ENCODE measurements at places on chromosomes 16 and 17.

DNA sequence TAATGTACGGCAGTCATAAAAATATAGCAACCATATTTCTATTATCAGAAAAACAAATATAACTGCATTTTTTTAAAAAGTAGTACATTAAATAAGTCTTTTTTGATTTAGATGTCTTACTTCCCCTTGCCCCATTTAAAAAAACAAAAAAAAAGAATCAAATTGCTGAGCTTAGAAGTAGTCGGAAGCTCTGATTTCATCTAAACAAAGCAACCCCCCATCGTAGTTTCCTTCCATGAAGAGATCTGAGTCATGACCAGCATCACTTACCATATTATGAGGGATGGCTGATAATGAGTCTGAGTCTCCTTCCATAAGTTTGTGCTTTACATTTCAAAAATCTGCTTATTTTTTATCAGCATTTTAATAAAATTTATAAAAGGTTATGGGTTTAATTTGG lies 86.2 kb downstream of the ITFG1 start:
- no peak for DNase-seq

- no peak for DNase-seq
These were observed 2.7 kb downstream of the LITAF start for GRCh38 chr16:11583889-11584565.

- DNase-seq = no peak
These were observed 1.9 kb downstream of the SRSF1 start for GRCh38 chr17:58005031-58005727.

DNA sequence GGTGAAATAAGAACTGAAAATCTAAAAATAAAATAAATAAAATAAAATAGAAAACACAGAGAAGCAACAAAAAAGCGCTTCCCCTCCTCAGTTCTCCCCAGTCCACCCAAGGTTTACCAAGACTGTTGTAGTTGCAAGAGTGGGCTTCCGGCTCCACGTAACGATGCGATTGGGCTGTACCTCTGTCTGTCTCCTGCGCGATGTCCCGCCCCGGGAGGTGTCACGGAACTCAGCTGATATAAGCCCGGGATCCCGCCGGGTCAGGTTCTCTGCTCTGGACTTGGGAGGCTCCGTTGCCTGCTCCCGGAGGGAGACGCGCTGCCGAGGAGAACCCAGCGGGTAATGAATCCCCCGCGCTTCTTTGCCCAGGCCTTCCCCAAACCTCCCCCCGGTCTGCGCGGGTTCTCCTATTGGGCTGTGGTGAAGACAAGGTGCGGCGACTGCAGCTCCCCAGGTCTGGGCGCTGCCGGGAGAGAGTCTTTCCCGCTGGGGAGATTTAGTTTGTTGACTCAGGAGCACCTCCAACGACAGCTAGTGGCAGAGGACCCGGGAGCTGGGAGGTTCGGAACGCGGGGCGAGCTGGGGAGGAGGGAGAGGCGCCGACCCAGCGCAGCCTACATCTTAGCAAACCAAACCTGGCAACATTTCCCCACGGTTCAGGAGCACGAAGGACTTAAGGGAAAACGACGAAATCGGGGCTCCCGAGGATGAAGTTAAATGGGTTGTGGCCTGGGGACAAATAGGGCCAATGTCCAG lies at the start of gene SLFN5:
SLFN5 (plus strand) TSS at position 268 of the 756 bp plus-strand sequence. CDS start 15,619 bp downstream, outside the sequence.
- peak; percentile 90 for DNase-seq

GRCh38 chr16:25065899-25066298 lies 45.6 kb upstream of the LCMT1 start:
- no peak for DNase-seq

DNA sequence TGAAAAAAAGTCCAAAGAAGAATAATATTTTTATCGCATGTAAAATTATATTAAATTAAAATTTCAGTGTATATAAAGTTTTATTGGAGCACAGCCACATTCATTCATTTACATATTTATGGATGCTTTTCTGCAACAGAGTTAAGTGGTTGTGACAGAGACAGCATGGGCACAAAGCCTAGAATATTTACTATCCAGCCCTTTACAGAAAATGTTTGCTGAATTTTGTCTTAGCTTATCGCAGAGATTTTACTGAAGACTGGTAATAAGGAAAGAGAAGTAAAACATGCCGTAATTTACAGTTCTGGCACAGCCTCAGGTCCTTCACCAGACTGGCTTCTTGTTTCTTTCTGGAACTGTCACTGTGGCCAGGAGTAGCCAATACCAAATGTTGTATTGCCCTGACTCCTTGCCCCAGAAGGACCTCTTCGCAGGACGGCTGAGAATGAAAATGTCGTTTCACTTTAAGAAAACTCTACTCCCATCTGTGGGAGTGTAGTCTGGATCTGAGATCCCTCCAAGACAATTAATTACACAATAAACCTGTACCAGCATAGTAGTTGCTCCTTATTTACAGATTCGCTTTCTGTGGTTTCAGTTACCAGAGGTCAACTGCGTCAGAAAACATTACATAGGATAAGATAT lies 94.9 kb upstream of the GOT2 start:
- DNase-seq = no peak

GRCh38 chr17:76136276-76137000 lies 4.6 kb downstream of the FOXJ1 start:
- DNase-seq = no peak

DNA sequence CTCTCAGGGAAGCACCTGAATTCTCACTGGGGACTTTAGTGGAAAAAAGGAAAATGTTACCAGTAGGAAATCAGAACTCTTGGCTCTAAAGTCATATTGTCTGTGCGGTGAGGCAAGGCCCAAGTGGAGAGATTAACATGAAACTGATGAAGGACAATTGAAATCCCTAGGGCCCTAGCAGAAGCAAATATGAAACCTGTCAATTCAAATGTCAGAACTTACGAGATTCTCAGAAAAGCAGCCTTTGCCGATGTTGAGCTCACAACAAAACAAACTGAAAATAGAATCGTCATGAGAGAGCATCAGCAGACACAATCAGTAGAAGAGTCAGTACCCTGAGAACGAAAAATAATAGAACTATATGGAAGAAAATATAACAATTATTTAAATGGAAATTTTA lies 108.8 kb downstream of the ELAC2 start:
- no peak for DNase-seq

- DNase-seq = no peak
These were observed 28.3 kb downstream of the NPLOC4 start for GRCh38 chr17:81608605-81609004.

DNA sequence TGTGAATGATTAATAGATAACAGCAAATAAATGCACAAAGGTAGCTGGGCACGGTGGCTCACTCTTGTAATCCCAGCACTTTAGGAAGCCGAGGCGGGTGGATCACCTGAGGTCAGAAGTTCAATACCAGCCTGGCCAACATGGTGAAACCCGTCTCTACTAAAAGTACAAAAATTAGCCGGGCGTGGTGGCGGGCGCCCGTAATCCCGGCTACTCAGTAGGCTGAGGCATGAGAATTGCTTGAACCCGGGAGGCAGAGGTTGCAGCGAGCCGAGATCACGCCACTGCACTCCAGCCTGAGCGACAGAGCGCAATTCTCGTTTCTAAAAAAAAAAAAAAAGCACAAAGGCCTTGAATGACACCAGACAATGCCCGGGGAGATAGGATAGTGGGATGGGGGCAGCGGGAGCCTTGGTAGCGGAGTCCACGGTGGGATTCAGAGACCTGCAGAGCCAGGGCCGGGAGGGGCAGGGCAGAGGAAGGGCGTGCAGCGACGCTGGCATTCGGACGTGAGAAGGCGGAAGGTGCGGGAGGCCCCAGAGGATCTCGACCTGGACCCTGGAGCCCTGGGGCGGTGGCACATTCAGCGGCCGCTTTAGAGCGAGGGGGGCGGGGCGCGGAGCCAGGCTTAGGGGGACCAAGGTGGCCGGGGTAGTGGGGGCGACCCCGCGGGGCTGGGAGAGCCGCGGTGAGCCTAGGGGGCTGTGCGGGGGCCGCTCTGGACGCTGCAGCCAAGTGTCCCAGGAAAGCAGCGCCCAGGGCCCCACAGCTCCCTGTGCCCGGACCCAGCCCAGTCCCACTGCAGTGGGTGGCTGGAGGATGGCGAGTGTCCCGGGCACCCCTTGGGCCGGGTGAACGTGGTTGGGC lies 999 bp upstream of the FLYWCH2 start:
- no peak for DNase-seq

- DNase-seq = no peak
These were observed 4.9 kb downstream of the NACA2 start for GRCh38 chr17:61586031-61586566.

DNA sequence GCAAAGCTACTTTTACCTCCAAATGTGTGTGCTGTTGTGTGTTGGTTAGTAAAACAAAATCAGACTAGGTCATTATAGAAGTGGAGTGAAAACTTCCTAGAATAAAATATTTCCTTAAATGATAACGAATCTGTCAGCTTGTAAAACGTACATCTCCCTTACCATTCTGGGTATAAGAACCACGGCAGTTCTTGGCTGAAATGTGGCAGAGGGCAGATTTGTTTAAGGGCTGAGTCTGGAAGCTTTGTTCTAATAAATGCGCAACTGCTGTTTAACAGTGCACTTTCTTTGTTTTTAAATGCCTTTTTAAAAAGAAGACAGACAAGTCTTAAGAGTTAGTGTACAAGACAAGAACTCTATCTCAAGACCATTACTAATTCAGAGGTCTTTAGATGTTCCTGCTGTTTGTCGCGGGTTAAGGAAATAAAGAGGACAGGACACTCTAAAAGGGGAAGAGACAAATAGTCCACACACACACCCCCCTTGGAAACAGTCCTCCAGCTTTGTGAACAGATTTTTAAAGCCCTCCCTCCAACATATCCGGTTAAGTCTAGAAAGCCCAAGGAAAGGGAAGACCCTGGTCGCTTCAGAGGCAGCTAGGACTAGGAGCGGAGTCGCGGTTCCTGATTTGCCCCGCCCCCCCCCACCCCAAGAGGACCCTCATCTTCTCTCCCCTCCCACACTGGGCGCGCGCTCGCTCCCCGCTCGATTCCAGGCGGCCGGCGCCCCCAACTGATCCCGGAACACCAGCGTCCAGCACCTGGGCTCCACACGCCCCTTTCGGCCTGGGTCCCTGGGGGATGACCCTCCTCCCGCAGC lies 658 bp downstream of the SYNRG start:
- no peak for DNase-seq

GRCh38 chr17:21482189-21482865 lies 106.2 kb downstream of the KCNJ12 start:
- no peak for DNase-seq

- DNase-seq = no peak
These were observed 6.0 kb upstream of the CCL4L2 start for GRCh38 chr17:36204724-36205500.

- DNase-seq = no peak
These were observed 1.6 kb downstream of the ALG1 start for GRCh38 chr16:5073279-5073629.

- no peak for DNase-seq
These were observed 50.7 kb upstream of the TAC4 start for GRCh38 chr17:49898366-49899190.

GRCh38 chr16:73196670-73197069 lies 148.7 kb upstream of the ZFHX3 start:
- no peak for DNase-seq

GRCh38 chr17:35175638-35176415 lies 18.4 kb downstream of the SLC35G3 start:
- DNase-seq = no peak

DNA sequence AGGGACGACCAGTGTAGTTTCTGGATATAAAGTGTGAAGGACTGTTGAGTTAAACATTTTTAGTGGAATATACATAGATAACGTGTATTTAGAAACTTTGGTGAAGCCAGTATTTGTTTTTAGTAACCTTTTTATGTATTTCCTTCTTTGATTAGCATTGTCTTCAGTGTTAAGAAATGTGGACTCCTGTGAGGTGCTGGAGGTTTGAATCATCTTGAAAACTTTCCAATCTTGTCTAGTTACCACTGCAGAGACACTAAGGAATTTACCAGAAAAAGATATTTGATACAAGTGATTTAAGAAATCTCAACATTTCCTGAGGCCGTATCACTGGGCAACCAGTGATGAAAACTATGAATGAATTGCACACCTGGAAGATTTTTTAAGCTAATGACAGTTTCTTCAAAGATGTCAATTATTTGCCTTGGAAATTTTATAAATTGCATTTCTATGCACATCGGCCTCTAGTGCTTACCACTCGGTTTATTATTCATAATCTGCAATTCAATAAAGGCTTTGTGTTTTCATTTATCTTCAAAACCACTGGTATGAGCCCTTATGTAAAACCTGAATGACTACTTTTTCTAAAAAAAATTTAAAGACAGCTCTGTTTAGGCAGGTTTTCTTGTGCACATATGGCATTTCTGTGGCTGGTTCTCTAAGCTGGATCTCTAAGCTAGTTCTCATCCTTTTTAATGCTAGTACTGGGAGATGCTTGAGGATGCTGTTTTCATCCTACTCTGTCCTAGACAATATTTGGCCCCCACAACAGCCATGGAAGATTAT lies 31.4 kb upstream of the ADCY7 start:
- no peak for DNase-seq

GRCh38 chr17:57269598-57270255 lies 13.4 kb downstream of the MSI2 start:
- DNase-seq = no peak

DNA sequence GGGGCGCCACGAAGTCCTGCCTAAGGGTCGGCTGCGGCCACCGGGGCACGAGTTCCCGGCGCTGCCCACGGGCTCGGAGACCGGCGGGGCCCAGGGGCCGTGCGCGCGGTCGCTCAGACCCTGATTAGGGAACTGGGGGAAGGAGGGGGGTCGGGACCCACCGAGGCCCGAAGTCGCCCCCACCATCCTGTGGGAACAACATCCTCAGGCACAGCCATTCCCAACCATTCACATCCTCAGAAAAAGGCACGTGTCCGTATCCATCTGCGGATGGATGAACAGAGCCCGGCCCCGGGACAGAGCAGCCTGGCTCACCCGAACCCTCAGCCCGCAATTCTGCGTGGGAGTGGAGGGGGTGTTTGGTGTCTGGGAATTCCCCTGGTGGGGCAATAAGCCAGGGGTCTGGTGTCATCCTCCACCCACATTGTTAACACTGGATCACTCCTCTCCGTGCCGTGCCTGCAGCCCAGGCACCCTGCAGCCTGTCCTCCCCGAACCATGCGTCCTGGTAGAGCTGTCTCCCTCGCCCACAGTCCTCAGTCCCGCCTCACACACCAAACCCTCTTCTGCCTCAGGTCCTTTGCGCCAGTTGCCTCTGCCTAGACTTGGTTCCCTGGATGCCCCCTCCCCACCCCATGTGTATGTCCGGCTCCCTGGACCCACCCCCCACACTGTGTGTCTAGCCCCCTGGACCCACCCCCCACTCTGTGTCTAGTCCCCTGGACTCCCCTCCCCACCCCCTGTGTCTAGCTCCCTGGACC lies 789 bp upstream of the CCDC57 start:
- DNase-seq = no peak

- no peak for DNase-seq
These were observed 91.9 kb upstream of the CBX4 start for GRCh38 chr17:79930877-79931816.

GRCh38 chr17:78426293-78426879 lies 47.9 kb downstream of the PGS1 start:
- DNase-seq = no peak

GRCh38 chr17:32006957-32007462 lies at the start of gene LRRC37B:
Gene LRRC37B (plus strand): TSS chr17:32007383. CDS start chr17:32021393, 14,010 bp downstream.
- DNase-seq = peak; percentile 92
